ENCODE measurements at places on chromosomes 5 and 9. TPM values are rescaled to one million over a fixed set of nuclear protein-coding genes. Genes with fewer than 3 reads are reported as not detected.
A peak's percentile ranks its signal among the peaks of the same experiment; 100 is the strongest.

DNA sequence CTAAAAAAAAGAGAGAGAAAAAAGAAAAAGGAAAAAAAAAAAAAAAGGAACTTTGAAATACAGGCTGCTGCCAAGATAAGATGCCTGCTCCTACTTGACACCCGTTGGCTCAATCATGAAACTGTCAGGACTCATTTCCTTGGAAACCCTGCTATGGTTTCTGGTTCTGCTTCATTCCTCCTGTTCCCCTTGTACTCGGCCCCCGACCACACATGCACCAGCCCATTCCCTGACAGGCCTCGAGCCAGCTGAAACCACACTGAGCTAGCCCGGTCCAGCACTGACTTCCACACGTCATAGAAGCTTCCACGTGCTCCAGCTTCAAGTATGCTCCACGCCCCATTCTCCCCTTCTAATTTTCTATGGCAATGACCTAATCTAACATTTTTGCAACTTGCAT, 93.2 kb downstream of the MYO10 start:
- DNase-seq: no peak

GRCh38 chr5:64165500-64166200, at the start of gene RNF180:
Gene RNF180, plus strand, starts transcription at chr5:64165843. Its CDS starts 34,965 bp downstream, at chr5:64200808.
- no peak for DNase-seq

DNA sequence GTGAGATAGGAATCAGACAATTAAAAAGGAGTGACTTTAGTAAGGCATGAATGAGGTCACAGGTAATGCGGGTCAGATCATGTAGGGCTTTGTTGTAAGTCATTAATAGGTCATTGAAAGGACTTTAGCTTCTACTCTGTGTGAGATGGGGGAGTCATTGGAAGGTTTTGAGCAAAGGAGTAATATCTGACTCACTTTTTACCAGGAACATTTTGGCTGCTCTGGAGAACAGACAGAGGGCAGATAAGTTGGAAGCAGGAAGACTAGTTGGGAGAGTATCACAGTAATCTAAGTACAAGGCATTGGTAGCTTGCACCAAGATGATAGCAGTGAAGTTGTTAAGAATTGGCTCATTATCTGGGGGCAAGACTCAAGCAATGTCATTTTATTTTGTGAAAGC, 37.4 kb downstream of the KIF2A start:
- DNase-seq: no peak

DNA sequence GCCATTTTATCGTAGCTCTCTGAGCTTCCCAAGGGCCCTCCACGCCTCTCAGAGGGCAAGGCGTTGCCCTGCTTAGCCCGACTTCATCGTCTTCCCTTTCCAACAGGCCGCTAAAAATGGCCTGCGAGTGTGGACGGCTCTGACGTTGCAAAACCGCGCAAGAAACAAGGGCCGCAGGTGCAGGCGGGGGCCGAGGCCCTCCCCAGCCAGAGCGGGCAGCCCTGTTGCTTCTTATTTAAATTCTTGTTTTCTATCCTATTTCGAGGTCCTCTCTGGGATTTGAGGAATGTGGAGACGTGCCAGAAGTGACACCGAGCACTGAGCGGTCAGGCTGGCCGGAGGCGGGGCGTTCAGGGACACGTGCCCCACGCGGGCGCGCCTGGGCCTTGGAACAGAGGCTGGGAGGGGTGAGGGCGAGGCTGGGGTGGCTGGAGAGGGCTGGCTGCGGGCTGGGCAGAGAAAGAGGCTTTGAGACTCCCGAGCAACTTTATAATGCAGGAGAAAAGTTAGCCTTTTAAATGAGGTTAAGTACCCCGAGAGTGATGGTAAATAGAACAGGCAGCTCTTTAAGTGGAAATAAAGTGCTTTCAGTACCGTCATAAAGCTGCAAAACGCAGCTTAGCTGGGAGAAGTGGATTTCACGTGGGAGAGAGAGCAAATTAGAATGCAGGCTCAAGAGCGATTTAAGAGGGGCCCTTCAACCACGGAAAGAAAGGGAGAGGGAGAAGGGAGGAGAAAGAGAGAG, 243.6 kb downstream of the AUH start:
- no peak for DNase-seq

DNA sequence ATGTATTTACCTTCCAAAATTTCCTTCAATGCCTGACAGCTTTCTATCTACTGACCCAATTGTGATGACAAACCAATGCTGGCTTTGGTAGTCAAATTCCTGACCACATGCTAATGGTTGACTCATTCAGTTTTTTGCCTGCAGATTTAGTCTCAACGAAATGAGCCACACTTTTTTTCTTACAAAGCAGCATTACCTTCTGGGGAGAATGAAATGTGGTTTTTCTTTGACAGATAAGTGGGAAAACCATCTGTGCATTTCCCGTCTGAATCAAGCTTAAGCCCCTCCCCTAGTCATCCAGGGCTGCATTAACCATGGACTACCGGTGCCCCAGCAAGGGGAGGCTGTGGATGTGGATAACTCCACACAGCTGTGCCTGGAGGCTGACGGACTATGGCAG, 99.6 kb upstream of the TAF11L2 start:
- no peak for DNase-seq

- DNase-seq: no peak
Measured at GRCh38 chr5:75616971-75617621, 5.8 kb downstream of the ANKDD1B start.

GRCh38 chr5:124658867-124659557, 87.4 kb downstream of the ZNF608 start:
- DNase-seq: no peak

GRCh38 chr5:132253452-132254320, 3.8 kb upstream of the PDLIM4 start:
- DNase-seq: peak; percentile 53

DNA sequence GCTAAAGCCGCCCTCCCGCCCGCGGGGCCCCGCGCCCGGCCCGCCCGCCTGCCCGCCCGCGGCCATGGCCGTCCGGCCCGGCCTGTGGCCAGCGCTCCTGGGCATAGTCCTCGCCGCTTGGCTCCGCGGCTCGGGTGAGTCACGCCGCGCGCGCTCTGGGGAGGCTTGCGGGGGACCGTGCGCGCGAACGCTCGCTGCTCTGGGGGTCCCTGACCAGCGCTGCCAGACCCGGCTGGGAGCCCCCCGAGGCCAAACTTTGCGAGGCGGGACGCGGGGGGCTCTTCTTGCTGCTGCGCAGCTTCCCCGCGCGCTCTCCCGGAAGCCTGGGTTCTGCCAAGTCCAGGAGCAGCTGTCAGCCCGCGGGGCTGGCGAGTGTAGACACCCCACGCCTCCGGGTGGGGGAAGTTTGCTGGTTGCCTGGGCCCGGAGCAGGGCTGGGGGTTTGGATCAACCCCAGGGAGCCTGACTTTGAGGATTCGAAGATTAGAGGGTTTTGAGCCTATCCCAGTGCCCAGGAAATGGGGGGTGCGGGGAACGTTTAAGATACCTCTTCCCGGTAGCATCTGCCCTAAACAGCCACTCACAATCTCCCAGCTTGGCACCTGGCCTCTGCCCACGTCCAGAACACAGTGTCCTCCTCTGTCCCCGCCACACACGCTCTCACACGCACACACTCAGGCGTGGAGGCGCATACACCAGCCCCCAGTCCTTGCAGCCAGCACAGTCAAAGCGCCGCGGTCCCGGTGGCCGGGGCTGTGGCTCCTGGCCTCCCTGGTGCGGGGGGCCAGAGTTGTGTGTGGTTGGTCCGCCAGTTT, 535 bp downstream of the UNC5A start:
- no peak for DNase-seq

DNA sequence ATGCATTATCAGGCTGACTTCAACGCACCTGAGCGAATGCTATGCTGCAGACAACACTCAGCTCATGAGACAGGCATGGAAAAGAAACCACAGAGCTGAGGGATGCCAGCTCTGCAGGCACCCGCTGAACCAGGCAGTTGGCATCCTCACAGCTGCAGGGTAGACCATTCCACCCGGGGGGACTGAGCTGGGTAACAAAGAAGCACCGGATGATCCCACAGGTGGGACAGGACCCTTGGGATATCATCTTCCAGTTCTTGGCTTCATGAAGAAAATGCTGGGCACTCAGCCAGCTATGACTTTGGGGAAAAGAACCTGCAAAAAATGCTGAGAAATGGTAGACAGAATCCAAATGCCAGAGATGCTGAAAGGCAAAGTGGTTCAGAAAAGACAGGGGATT, 9.6 kb downstream of the EPB41L4B start:
- no peak for DNase-seq

WHRN gene
- total RNA-seq: 3.3 TPM

CDH18 gene
- not detected for total RNA-seq

DROSHA gene
- 72.7 TPM for total RNA-seq

PCDHGA3 gene
- total RNA-seq: not detected

SPATA31C2 gene
- total RNA-seq: not detected

TNPO1 gene
- 94.1 TPM for total RNA-seq

FOXD4L4 gene
- total RNA-seq: 0.44 TPM

LRRC19 gene
- total RNA-seq: not detected

LHX3 gene
- not detected for total RNA-seq

All from naive thymus-derived CD8-positive, alpha-beta T cell (primary cell).